ENCODE measurements at places on chromosomes 2 and 18.

DNA sequence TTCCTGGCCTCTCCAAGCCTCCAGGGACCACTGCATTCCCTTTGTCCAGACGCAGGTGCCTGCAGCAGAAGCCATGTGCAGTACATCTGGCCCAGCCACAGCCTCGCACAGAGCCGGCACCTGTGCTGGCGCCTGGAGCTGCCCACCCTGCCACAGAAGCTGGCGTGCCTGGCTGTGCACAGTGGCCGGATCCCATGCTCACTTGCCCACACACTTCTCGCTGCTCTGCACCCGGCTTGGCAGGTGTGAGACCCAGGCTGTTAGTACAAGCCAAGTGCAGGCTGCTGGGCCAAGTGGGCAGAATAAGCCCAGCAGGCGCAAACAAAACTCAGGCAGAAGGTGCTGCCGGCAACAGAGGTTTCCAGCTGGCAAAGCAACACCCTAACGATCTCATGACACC is 124.5 kb upstream of the CCDC150 start:
- no peak for DNase-seq

GRCh38 chr18:26648509-26649192 is 100.3 kb upstream of the KCTD1 start:
- DNase-seq: no peak

- no peak for DNase-seq
Measured at GRCh38 chr2:231671270-231672050, 36.9 kb upstream of the PTMA start.

- DNase-seq: no peak
Measured at GRCh38 chr2:3442185-3442584, 62.7 kb downstream of the TRAPPC12 start.

GRCh38 chr2:52810460-52810859 is 957.1 kb upstream of the CHAC2 start:
- DNase-seq: no peak

DNA sequence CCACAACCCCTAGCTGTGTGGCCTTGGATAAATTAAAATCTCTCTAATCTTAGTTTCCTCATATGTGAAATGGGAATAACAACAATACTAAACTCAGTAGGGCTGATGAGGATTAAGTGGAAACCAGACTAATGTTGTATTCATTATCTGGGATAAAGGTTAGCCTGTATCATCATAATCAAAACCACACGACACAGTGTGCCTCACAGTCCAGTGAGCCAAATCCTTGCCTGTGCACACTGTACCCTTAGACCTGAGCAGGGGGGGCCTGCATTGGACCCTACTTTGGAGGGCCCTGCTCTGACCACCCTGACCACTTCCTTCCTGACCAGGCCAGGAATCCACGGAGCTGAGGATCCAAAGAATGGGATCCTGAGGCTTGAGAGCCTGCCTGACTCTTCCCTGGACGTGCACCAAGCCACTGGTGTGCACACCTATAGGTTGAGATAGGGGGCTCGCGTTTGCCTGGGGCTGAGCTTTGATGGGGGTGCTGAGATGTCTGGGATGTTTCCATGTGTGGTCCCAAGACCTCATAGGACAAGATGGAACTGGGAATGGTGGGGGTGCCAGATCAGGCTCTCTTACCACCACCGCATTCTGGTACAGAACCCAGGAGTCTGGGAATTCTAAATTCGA is 69.7 kb downstream of the TGOLN2 start:
- DNase-seq: no peak

GRCh38 chr18:5198311-5198710 is 1.3 kb upstream of the AKAIN1 start:
- no peak for DNase-seq

- DNase-seq: no peak
Measured at GRCh38 chr2:30188292-30188691, 41.5 kb downstream of the YPEL5 start.

DNA sequence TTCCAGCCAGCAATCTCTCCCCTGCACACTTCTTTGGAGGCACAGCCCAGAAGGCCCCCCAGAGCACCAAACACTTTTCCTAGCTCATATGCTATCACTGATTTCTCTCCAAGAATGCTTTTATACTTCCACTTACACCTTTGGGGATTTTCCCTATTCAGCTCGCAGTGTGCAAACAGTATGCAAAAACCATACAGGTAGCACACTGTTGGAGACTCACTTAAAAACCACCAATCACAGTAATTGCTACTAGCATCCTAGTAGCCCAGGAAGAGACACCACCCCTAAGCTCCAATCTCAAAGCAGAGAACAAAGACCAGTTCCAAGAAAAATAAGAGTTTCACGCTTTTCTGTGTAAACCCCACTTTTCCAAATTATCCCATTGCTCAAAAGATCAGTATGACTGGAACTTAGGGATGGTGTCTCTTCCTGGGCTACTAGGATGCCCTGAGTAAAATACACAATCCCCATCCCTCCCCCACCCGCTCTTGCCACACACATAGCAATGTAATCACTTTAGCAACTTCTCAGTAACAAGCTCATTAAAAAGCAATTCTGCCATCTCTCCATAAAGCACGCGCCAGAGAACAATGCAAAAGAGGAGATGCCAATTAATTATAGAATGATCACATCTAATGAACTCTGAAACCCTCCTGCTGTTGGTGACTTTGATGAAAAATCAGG is 43.0 kb downstream of the KLF7 start:
- no peak for DNase-seq

DNA sequence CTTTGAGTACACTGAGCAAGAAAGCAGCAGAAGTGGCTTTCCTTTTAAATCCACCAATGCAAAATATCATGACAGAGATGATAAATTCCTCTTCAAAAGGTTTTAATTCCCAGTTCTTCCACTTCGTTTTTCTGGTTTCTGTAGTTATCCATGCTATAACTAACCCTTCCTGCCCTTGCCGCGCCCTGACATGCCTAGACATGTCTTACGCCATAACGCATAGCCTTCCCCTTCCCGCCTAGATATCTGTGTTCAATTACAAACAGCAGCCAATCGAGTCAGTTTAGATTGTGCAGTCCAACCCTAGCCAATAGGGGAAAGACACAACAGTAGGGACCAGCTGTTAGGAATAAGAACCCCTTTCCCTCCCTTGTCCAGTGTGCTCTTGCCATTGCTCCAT is 16.1 kb downstream of the PRPF40A start:
- no peak for DNase-seq

GRCh38 chr2:110994250-110994961 is 126.3 kb upstream of the BCL2L11 start:
- no peak for DNase-seq

- no peak for DNase-seq
Measured at GRCh38 chr2:158729873-158730620, 65.1 kb upstream of the DAPL1 start.

DNA sequence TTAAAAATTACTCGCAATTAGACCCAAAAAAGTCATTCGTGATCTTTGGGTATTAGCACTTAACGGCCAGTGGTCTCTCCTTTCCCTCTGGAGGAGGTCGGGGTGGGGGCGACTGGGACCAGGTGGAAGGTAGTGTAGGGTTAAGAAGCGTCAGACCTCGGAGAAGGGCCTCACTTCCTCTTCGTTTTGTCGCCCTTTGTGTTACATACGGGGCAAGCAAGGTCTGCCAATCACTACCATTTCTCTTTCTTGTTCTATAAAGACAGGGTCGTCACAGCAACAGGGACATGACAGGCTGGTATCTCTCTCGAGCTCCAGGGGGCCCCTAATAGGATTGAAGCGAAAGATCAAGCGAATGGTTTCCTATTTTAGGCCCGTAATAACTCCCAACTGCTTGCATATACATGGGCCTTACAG is 136.6 kb downstream of the INSIG2 start:
- no peak for DNase-seq

DNA sequence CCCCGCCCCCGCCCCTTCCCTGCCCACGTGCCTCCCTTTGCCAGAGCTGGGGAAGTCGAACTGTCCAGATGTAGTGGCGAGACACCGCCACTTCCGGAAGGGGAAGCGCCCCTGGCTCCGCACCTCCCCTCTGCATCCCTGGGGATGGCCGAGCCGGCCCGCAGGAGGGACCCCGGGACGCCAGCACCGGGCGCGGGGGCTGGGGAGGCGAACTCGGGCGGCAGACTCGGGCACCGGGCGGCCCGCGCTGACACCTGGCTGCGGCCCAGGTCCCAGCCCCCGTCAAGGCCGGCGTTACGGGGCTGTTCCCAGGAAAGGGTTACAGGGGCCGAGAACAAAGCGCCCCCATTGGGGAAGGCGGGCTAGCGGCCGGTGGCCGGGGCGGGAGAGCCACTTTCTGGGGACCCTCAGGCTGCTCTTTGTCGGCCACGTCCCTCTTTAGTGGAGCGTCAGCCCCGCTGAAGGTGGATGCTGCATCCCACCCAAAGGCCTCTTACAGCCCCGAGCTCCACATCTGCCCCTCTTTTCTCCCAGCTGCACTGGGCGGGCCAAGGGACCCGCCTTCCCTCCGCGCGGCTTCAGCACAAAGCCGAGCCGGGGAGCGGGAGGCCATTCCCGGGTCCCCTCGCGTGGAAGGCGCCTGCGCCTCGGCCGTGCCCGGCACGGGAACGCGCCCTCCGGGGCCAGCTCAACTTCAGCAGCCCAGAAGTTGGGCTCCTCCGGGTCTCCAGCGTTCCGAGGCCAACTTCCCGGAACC is 1.3 kb downstream of the SDC1 start:
- no peak for DNase-seq

- no peak for DNase-seq
Measured at GRCh38 chr2:171319164-171319810, 114.5 kb downstream of the METTL8 start.

GRCh38 chr2:118979152-118979861 is 37.3 kb downstream of the MARCO start:
- no peak for DNase-seq

- no peak for DNase-seq
Measured at GRCh38 chr2:160909781-160910242, 250.4 kb upstream of the TANK start.

GRCh38 chr2:66790651-66791181 is 355.8 kb downstream of the MEIS1 start:
- no peak for DNase-seq
